ENCODE measurements at places on chromosomes 5 and 9.
A peak's percentile ranks its signal among the peaks of the same experiment; 100 is the strongest.

GRCh38 chr9:127049044-127049443 lies 73.4 kb downstream of the ANGPTL2 start:
- DNase-seq: peak; percentile 88

DNA sequence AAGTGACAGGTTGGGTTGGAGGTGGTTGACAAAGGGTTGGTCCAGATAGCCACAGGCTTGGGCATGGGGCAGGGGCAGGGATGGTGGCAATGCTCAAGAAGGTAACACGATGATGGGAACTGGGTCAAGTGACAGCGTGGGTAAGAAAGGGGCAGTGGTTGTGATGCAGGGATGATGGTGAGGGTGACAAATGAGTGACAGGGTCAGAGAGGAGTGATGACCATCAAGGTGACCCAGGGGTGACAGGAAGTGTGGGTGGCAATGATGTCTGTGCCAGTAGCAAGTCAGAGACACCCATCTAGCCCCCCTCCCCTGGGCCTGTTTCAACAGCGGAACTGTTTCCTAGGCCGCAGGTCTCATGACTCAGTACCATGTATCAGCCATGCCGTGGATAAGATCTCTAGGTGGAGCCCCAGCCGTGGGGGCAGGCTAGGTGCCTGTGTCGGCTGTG lies 20.5 kb downstream of the AQP3 start:
- DNase-seq: no peak

GRCh38 chr9:136059321-136059791 lies 35.7 kb downstream of the NACC2 start:
- no peak for DNase-seq

DNA sequence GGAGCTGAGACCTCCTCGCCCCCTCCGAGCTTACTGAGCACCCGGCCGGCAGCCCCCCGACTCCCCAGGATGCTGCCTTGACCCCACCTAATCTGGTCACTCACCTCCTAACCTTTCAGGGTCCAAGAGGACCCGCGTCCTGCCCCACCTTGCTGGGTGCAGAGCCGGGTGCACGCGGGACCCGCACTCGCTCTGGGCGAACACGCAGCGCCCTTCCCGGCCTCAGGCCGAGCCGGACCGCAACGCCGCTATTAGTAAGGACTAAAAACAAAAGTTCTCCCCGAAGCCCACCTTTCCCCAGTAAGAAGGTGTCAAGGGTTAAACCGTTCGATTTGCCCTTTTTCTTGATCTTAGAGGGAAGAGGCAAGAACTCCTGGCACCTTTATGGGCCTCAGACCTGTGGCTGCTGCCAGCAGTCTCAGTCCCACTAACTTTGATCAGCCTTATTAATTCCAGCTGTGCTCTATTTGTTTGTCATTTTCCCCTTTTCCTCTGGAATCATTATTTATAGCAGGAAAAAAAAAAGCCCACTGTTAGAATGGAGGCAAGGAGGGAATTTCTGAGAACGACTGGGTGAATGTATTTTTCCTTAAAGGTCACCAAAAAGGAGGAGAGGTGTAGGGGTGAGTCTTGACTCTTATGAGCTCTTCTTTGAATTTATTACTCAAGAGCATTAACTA lies 10.5 kb downstream of the IRX2 start:
- peak; percentile 58 for DNase-seq

- no peak for DNase-seq
Observed at GRCh38 chr9:94026816-94027215, 57.4 kb upstream of the PTPDC1 start.

GRCh38 chr5:54450542-54450941 lies 5.0 kb upstream of the HSPB3 start:
- DNase-seq: no peak

DNA sequence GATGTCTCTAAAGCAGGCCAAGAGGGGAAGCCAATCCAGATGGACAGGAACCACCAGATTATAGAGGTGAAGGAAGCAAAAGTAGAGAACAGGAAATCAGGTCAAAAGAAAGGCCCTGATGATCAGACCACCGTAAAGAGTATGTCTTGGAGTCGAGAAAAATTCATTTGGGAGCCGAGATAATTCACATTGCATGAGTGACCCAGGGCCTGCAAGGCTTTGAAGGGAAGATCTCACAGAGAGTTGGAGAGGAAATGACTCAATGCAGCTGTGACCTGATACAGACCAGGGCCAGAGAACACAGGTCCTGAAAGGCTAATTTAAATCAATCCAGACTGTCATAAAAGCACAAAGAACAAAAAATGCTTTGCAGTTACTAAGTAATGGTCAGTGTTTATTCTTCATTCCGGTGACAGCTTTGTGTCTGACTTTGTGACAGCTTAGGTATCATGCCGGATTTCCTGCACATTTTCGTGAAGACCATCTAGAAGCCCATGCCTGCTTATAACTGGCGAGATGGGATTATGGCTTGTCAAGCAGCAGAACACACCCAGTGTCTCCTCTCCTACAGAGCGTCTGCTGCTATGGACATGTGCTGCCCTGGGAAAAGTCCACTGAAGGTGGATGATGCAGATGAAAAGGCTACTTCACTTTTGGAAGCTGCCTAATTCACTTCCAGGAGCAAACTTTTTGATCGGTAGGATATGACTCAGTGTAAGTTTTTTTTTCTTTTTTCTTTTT lies 5.8 kb upstream of the ACTBL2 start:
- peak; percentile 59 for DNase-seq

- no peak for DNase-seq
Observed at GRCh38 chr5:68177676-68178075, 37.9 kb upstream of the PIK3R1 start.

DNA sequence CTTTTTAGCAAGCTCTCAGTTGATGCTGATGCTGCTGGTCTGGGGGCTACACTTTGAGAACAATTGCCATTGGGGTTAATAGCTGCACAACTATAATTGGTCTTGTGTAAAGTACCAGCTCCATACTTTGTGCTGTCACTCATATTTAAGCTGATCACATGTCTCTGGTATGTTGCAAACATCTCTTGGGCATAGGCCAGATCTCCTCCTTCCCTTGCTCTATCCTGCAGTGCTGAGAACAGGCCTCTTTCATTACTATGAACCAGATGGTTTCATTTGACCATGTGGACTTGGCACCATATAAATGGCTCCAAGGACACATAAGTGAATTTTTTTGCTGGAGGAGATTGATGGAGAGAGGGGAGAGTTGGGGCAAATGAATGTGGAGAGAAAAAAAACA lies 48.4 kb downstream of the DMRT2 start:
- DNase-seq: no peak

- peak; percentile 12 for DNase-seq
Observed at GRCh38 chr9:11992866-11993265, 700.3 kb upstream of the TYRP1 start.

DNA sequence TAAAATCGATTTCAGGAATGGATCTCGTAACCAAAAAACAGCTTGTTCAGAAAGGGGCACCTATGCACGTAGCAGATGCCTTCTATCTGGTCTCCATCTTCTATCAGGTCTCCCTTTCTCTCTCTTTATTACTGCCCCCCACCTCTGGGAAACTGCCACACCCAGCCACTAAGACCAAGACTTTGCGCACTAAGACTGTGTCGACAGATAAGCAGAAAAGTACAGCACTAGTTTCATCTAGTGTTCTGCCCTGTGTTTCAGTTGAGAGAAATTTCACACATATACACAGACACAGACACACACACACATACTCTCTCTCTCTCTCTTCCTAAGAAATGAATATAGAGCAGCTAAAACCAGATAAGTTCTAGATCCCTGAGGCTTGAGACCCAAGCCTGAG lies 210.1 kb upstream of the MAP3K1 start:
- DNase-seq: no peak

DNA sequence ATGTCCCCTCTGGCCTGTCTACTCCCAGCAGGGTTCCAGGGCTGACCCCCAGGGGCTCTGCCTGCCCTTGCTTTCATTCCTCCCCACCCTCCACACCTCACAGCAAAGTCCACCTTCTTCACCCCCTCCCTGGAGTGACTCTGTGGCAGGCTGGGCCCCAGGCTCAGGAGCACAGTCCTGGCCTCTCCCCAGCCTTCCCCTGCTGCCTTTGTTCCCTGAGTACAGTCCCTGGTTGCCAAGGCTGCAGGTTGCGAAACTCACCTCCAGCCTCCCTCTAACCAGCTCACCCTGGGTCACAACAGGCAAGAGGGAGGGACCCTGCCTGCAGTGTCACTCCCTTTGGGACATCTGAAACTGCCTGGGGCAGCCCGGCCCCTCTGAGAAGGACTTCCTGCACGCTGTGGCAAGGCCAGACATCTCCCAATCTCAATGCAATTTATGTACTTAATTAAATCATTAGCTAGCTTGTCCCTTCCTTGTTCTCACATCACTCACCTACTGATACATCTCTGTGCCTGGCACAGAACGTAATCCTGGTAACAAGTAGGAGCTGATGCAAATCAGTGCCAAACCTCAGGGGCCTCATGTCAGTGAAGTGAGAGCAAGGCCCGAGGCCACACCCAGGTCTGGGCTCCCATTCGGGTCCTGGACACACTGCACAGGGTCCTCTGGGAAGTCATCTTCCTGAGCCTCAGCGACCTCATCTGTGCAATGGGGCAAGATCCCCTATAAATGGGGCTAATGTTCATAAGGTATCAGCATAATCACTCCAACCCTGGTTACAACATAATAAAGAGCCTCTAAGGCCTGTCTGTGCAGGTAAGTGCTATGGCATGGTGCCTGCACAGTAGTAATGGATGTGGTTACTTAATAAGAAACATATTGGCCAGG lies 27.3 kb upstream of the TRIM14 start:
- peak; percentile 4 for DNase-seq

DNA sequence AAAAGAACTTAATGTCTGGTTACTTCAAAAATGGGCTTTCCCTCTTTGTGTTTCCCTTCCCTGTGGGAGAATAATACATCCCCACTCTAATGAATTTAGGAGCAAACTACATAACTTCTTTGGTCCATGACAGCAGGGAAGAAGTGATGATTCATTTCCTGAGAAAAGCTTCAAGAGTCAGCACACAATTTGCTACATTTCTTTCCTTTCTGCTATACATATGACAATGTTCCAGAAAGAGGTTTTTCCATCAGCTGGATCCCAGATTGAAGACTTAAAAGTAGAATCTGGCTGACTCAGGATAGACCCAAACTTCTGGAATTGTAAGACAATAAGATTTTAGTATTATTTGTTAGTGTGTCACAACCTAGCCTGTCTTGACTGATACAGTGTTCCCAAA lies 126.1 kb downstream of the DRD1 start:
- DNase-seq: no peak

GRCh38 chr5:179805070-179805528 lies 1.6 kb downstream of the MGAT4B start:
- DNase-seq: no peak

GRCh38 chr9:13726746-13727145 lies 447.3 kb upstream of the MPDZ start:
- DNase-seq: no peak

DNA sequence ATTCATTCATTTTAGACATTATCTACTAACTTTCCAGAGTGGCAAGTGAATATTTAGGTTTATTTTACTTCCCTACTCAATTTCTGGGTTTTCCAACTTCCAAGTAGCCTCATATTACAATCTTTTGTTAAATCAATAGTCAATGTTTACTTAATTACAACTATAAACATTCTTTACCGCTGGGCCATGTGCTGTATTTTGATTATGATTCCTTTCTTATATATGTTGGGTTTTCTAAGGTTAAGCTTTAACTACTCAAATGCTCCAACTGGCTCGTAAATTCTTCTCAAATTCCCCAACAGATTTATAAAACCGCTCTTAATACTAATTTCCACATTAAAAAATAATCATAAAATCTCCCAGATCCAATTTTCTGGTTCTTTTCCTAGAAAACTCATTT lies 110.1 kb upstream of the ABCA1 start:
- DNase-seq: no peak

DNA sequence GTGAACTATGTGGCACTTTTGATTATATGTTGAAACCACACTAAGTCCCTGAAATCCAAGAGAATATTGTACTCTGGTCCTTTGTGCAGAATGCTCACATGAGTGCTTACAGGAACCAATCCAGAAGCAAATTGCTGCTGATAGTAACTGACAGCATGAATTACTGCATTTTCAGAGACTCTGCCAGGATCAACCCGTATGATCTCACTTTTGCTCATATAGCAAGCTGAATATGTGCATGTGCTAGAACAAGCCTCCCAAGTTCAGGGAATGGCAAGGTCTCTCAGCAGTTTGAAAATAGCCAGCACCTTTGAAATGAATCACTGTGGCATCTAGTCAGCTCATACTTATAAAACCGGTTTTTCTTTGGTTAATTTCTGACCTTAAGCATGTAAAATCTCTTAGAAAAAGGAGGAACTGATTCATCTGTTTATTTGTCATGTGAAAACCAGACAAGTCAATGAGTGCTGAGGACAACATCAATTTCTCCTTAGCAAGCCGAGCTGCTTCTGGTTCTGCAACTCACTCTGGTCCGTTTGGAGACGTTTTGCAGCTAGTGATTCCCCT lies 215.7 kb upstream of the ELL2 start:
- peak; percentile 91 for DNase-seq

DNA sequence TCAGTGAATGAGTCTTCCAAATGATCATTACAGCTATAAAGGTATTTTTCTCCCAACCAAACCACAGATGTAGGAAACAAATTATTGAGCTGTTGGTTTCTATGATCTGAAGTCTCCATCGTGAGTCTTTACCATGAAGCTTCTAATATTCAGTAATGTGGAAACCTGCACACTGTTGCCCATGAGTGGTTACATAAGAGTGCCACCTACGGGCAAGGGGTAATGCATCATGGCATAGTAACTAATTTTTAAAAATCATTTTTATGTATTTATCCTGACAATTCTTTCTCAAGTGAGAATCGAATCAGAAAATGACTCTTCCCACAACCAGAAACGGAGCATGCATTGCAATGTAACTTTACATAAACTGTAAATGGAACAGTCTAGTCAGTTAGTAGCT lies 282.5 kb upstream of the SMARCA2 start:
- DNase-seq: no peak

GRCh38 chr5:59637884-59638580 lies 255.5 kb downstream of the PDE4D start:
- peak; percentile 38 for DNase-seq

GRCh38 chr5:15577132-15577531 lies 77.2 kb downstream of the FBXL7 start:
- no peak for DNase-seq

- no peak for DNase-seq
Observed at GRCh38 chr9:13816837-13817236, 497.1 kb downstream of the NFIB start.

GRCh38 chr5:169670769-169671525 lies 33.9 kb downstream of the DOCK2 start:
- no peak for DNase-seq

DNA sequence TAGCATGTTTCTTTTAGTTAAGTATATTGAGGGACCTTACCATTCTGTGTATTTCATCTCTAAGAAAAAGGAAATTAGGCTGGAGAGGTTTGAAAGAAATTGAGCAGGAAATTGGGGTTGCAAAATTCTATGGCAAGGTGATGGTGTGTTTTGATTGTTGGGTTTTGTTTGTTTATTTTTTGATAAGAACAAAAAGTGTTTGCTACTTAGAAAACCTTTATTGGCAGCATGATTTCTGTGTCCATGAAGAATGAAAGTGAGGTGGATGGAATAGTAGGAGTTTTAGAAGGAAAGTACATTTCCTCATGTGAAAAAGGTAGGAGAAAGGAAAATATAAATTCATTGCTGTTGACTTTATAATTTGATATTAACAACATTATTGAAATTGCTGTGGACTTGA lies 167.1 kb downstream of the CD180 start:
- DNase-seq: no peak

GRCh38 chr5:17336054-17336453 lies 118.6 kb downstream of the BASP1 start:
- no peak for DNase-seq

Data from fibroblast of skin of right biceps (primary cell).